Head of caudate nucleus (tissue), 42 donors: ENCODE measurements at places on chromosomes 6 and 20.

DNA sequence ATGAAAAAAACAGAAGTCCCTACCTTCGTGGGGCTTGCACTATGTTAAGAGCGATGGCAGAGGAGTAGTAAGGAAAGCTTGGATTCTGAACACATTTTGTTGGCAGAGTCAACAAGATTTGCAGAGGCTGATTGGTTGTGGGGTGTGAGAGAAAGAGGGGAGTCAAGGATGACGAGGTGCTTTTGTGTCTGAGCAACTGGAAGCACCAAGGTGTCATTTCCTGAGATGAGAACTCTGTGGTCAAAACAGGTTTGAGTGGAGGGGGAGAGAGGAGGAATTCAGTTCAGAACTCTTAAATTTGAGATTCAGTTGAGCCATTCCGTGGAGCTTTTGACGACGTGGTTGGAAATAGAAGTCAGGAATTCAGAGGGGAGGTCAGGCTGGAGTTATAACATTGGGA is 3.5 kb downstream of the OCSTAMP start:
- no peak for DNase-seq

- peak; percentile 89 for DNase-seq
Measured at GRCh38 chr20:324177-325044, 941 bp upstream of the SOX12 start.

DNA sequence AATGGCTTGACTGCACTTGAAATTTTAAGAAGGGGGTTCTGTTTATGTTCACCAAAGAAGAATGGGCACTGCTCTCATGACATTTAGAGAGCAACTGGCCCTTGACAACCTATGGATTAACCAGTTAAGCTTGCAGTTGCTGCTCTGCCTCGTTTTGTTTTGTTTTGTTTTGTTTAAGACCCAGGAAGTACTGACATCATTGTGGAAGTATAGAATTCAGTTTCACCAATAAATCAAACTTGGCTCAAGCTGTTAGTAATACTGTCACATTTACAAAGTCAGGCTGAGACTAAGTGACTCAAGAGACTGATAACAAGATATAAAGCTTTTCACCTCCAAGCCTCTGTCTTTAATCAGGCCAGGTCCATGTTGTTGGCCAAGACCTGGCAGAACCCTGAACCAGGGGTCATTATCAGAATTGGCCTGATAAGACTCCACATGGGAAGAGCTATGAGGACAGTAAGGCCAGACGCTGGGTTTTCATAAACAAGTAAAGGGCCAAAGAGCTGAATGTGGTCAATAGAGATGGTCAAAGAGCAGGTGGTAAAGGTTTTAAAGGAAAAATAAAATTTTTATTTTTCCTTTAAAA is 99.4 kb upstream of the VGLL2 start:
- DNase-seq: no peak

DNA sequence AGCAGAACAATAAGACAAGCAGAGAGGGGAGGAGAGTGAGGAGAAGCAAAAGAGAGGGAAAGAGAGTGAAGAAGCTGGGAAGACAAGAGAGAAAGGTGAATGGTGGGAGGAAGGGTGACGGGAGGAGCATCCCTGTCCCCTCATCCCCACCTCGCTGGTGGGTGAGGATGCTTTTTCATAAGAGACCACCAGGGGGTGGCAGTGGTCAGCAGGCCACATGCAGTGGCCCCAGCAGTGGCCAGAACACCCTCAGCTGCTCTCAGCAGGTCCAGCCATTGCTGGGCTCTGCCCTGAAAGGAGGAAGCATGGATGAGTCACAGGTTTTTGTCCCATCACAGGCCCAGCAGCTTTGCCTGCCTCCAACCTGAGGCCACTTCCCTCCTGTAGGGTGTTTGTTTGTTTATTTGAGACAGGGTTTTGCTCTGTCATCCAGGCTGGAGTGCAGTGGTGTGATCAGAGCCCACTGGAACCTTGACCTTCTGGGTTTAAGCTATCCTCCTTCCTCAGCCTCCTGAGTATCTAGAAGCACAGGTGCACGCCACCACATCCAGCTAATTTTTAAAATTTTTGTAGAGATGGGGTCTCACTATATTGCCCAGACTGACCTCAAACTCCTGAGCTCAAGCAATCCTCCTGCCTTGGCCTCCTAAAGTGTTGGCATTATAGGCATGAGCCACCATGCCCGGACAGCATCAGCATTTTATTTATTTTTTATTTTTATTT is 24.0 kb downstream of the FGD2 start:
- peak; percentile 63 for DNase-seq

DNA sequence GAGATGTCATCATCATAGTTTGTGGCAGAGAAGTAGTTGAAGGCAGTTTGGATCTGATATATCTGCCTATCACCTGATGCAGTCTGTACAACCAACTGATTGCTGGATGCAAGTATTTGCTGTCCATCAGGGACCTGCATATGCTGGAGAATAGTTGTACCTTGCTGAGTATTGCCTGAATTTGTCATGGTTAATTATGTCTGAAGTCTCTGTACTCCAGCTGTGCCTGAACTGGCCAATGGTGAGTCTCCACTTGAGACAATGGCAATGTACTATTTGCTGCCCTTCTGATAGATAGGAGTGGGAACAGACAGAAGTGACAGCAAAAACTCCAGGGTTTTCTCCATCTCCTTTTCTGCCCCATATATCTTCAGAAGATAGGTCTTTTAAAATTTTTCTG is 531.5 kb downstream of the EPHA7 start:
- no peak for DNase-seq

DNA sequence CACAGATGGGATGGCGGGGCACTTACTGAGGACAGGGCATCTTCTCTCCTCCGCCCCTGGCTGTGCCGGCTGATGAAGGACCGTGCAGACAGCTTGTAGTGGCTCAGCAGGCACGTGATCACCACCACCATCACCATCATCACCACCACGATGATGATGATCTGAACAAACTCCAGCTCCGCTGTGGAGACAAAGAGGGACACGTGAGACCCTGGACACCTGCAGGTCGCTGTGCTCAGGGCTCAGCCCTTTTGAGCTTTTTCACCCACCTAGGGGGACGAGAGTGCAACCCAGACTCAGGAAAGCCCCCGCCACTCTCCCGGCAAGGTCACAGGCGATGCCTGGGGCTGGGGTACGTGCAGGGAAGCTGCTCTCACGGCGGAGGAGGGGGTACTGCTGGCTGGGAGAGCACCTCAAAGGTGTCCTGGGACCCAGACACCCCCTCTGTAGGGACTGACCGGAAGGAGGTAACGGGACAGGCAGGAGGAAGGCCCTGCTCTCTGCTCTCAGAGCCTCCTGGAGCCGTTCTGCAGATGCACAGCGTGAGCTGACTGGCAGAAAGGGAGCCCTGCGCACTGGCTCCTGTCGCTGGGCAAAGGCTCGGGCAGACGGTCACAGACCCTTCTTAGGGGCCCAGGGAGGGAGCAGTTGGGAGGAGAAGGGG is 39.4 kb upstream of the ZBP1 start:
- peak; percentile 8 for DNase-seq

GRCh38 chr6:34585512-34586061 is 29.5 kb upstream of the SPDEF start:
- DNase-seq: no peak

DNA sequence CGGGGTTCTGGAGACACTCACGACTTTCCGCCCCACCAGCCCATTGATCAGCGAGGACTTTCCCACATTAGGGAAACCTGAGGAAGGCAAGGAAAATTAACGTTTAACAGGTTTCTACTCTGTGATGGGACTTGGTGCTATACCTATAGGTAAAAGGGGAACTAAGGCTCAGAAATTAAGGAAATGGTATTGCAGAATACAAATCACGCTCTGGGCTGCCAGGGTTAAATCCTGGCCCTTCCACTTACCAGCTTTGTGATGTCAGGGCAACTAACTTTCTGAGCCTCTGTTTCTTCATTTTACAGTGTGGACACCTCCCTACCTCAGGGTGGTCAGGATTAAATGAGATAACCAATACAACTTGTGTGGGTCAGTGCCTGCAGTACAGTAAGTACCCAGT is 8.8 kb downstream of the GNL1 start:
- DNase-seq: no peak

GRCh38 chr6:41159415-41160082 is 3.4 kb downstream of the TREM2 start:
- no peak for DNase-seq

GRCh38 chr6:24897186-24897585 is 38.6 kb downstream of the RIPOR2 start:
- no peak for DNase-seq

- peak; percentile 55 for DNase-seq
Measured at GRCh38 chr6:4351520-4352321, 216.3 kb upstream of the ECI2 start.

- DNase-seq: no peak
Measured at GRCh38 chr6:84093441-84094435, 60.2 kb downstream of the MRAP2 start.

- DNase-seq: no peak
Measured at GRCh38 chr6:148608199-148608951, 138.5 kb upstream of the UST start.

GRCh38 chr20:1383623-1384404 is 9.0 kb downstream of the FKBP1A start:
- DNase-seq: no peak

DNA sequence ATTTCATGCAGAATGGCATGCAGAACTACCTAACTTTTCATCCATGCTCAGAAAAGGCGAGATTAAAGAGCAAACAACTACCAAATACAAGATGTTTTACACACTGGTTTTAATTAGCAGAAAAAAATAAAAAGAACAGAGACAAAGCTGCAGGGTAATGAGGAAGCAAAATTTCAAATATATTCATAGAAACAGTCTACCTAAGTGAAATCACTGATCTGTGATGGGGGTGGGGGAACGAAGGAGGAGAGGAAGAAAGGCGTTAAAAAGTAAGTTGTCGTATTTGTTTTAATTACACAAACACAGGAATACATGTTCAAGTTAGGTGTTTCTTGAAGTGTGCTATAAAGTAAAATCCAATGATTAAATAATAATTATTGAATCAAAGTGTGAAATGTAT is 42.1 kb downstream of the MAP3K7 start:
- no peak for DNase-seq

- DNase-seq: no peak
Measured at GRCh38 chr20:1891263-1892118, 3.7 kb upstream of the SIRPA start.

DNA sequence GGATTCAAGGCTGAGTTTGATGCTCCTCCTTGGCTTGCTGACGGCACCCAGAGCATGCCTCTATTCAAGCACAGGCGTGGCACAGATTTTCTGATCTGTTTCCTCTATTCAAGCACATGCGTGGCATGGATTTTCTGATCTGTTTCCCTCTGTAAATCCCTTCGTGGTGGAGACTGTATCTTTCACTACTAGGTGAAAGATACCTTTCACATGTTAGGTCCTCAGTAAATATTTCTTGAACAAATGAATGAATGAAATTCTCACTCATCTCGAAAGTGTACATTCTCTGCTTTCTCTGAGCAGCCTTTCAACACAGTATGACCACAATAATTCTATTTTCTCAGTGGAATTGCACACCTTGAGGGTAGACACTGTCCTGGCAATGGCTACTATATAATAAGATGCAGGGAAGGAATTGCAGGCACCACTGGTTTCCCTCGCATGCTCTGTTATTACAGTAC is 72.6 kb upstream of the F13A1 start:
- no peak for DNase-seq

GRCh38 chr20:51469578-51470498 is 72.7 kb downstream of the NFATC2 start:
- DNase-seq: peak; percentile 58

DNA sequence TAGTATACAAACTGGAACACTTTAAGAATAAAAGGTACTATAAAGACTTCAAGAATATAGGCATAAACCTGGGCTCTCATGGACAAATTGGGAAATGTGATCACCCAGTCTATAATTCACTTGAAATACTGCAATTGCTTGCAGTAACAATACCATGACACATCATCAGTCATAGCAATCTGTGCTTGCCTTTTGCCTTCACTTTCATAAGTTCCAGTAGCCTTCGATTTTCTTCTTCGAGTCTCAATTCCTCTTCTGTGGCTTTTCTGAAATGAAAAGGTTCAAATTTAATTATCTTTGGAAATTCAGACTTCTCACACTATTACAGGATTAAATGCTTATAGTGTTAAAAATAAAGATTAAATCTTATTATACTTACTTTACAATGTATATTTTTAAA is 96.3 kb upstream of the ZBTB24 start:
- DNase-seq: no peak

DNA sequence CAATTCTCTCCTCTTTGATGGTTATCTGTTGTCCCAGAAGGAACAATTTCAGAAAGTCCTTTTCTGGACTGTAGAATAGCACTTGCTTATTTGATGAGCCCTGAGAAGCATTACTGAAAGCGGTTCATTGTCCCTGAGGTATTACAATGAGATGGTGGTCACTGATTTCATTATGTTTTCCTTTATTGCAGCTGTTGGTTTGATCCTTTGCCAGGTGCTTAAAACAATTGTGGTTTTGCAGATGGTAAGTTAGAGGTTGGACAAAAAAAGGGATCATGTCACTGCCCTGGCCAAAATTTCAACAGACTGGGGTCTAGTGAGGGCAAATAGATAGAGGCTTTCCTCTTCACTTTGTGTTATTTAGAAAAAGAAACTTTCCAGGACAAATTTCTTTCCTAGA is 61.9 kb downstream of the ESR1 start:
- no peak for DNase-seq

DNA sequence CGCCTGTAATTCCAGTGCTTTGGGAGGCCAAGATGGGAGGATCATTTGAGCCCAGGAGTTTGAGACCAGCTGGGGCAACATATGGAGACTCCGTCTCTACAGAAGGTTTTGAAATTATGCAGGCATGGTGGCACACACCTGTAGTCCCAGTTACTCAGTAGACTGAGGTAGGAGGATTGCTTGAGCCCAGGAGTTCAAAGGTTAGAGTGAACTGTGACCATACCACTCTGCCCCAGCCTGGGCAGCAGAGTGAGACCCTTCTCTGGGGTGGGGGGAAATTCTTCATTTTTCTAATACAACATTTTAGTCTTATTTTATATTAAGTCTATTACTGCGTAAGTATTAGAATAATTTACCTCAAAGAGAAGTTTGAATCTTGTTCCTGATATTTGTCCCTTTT is 20.1 kb upstream of the SUMO4 start:
- DNase-seq: no peak

- no peak for DNase-seq
Measured at GRCh38 chr6:169635345-169635744, 66.5 kb downstream of the WDR27 start.

DNA sequence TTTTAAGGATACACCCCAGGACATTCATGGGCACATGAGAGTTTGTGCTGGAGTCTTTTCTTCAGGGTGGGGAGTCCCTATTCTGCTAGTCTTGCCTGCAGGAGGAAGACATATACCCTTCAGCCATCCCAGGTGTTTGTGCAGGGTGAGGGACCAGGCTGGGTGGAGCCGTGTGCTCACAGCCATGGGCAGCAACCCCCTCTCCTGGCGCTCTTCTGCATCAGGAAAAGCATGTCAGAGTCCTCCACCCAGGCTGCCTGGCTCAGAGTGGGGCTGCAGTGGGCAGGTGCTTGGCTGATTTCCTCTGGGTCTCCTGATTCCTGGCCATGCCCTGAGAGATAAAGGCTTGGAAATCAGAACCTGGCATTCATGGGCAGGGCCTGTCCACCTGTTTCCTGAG is 22.7 kb upstream of the MLN start:
- DNase-seq: no peak

DNA sequence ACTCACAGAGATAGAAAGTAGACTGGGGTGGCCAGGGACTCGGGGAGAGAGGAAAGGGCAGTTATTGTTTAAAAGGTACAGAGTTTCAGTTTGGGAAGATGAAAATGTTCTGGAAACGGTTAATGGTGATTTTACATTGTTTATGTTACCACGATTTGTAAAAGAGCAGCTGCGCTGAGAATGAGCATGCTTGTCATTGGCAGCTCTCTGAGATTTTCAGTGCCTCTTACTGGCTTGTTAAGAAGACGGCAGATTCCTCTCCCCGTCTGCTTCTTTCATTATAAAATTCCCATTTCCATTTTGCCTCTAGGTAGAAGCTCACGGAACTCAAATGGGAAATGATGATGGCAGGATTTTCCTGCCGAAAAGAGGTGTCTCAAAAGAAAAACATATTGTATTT is 39.7 kb upstream of the PPP1R3G start:
- no peak for DNase-seq
